ENCODE measurements at places on chromosomes 5 and 9.

DNA sequence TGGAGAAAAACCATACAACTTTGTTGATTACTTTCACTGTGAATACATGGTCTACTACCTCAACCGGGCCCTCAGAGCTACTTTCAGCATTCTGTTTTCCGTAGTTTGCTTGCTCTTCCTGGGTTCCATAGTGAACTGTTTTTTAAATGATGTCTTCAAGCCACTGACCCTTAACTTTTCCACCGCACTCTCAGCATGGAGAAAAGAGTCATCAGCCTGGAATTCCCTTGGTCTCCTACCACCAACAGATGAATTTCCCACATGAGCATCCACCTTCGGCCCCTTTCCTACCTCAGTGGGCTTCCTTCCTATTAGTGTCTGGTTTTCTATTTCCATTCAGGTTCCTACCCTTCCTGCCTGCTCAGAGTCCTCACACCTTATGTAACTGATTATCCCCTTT is 135.9 kb upstream of the ADAMTSL1 start:
- no peak for DNase-seq

DNA sequence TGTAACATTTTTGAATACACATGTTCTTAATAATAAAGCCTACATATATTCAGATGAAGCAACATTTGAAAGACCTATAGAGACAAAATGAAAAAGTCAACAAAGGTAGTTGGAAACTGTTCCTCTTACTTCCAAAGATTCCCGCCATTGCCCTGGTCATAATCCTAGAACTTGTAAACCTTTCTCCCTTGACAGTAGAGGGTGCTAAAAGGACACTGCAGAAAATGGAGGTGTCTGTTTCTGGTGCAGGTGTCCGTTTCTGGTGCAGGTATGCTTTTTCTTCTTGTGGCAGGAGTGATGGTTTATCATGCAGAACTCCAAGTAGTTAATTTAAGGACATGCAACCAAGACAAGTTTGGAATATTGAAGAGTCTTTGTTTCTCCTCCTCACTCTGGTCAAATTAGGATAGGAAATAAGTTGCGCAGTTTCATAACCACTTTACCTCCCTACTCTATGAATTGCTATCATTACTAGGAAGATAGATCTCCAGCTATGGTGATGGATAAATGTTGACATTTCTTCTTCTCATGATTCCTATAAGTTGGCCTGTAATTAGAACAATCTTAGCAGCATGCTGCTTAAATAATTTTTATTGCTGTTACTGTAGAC is 56.0 kb upstream of the FAM174A start:
- DNase-seq, result no peak

GRCh38 chr5:15002791-15003190 is 131.2 kb upstream of the ANKH start:
- no peak for DNase-seq

GRCh38 chr9:93576258-93577077 is at the start of gene PHF2:
PHF2 (plus strand) TSS chr9:93576584; CDS start chr9:93576774, 190 bp downstream.
- no peak for DNase-seq

- no peak for DNase-seq
Measured at GRCh38 chr5:104628911-104629310, 1066.3 kb upstream of the NUDT12 start.

DNA sequence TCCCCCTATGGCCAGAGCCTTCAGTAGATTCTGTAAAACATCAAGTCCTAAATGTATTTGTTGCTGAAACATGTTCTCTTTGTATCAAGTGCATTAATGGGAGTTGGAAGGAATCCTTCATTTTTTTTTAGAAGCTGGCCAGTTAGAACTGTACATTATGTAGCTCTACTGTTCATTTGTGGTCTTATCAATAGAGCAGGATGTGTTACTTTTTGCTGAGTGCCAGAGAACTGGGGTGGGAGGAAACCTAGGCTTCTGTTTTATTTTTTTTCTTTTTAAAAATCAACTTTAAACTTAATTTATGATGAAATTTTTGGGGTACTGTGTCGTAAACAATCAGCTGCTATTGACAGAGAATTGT is 5.1 kb downstream of the PIP5K1B start:
- no peak for DNase-seq

DNA sequence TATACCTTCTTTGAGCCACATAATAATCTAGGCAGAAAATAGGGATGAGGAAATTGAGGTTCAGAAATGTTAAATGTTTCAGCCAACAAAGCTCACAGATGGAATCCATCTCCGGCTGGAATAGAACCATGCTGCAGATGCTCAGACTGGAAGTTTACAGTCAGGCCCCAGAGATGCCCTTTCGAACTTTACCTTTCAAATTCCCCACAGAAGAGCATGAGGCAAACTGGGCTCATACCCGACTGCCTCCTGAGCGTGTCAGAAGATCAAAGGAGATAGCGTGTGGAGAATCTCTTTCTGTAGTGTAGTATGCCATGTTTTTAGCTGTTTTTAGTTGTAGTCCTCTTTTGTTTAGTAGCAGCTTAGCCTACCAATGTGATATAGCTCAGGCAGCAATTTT is 72.0 kb upstream of the DAP start:
- no peak for DNase-seq

DNA sequence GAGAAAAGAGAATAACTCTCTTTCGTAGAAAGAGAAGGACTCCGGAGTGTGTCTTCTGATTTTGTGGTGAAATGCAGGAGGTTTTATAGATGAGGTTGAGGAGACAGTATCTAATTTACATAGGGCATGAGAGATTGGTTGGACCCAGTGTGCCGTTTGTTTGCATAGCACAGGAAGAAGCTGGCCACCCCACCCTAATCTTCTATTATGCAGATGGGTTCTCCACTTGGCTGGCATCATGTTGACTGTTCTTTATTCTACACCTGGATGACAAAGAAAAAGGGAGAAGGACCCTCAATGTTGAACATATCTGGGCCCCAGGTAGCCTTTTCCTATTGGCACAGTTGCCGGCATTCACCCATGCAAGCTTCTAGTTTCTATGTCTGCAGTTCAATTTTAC is 23.2 kb upstream of the MINAR2 start:
- no peak for DNase-seq

GRCh38 chr5:127292030-127292735 is 1.6 kb downstream of the MEGF10 start:
- DNase-seq, result no peak

DNA sequence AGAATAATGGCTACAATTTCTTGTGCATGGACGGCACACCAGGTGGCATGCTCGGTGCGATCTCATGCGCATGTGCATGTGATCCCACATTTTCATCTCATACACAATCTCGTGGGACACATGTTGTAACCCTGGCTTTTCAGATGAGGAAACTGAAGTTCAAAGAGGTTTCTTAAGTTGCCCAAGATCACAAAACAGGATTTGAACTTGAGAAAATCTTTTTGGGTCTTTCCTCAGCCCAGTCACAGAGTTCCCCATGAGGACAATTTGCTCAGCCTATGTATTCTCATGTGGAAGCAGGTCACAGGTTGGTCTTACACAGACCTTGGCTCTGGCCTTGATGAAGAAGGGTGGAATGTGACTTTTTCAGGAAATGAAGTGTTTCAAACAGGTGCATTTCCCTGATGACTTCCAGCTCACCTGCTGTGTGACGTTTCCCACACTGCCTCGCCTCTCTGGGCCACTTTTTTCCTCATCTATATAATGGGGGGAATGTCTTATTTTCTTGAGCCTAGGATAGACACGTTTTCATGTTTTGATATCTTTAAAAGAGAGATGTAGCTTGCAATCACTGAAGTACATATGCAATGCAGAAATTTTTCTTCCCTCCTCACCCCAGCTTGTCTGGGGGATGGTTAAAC is 7.1 kb upstream of the ORM1 start:
- no peak for DNase-seq

- no peak for DNase-seq
Measured at GRCh38 chr9:134959971-134960310, 42.2 kb upstream of the FCN1 start.

- no peak for DNase-seq
Measured at GRCh38 chr9:110444911-110445310, 107.2 kb upstream of the TXNDC8 start.

- DNase-seq, result no peak
Measured at GRCh38 chr5:19676895-19677294, 311.1 kb downstream of the CDH18 start.

DNA sequence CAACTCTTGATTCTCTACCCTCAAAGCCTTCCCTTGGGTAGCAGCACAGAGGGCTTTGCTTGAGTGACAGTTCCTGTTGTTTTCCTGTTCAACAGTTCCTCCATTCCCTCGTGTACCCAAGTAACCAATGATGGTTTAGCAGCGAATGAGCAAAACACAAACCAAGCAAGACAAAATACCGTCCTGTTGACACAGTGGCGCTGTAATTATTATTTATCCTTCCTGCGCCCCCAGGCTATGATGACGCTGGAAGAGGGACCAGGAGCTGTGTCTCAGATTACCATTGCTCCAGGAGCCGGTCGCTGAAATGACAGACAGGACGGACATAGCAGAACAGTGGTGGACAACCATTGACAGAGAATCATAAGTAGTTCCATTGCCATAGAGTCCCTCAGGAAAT is 154.8 kb downstream of the GADD45G start:
- DNase-seq, result no peak

DNA sequence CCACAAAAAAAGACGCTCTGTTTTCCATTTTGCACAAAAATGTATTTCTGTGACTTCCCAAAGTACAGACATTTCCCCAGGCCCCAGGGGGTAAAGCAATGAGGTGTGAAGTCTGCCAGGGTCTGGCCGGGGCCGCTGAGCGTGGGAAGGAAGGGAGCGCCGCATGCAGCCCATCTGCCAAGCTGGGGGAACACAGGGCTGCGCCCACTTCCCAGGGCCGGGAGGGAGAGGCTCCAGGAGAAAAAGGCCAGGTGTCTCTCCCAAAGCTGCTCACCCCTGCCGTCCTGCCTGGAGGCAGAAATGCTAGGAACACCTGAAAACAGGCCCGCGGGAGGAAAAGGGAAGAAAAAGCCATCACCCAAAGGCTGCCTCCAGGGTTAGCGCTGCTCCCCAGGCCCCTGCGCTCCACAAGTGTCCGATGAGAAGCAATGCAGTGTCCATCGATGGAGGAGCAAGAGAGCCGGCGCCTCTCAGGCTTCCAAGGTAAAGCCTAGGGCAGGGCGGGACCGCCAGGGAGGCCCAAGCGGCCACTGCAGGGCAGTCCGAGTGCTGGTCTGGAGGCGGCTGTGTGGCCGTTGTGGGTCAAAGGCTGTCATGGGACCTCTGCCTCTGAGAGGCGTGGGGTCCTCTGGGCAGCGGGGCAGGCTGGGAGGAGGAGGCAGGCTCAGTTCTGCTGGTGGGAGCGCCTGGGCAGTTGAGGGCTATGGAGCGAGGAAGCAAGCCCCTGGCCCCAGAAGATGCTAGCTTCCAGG is 6.0 kb upstream of the ZDHHC12 start:
- no peak for DNase-seq

DNA sequence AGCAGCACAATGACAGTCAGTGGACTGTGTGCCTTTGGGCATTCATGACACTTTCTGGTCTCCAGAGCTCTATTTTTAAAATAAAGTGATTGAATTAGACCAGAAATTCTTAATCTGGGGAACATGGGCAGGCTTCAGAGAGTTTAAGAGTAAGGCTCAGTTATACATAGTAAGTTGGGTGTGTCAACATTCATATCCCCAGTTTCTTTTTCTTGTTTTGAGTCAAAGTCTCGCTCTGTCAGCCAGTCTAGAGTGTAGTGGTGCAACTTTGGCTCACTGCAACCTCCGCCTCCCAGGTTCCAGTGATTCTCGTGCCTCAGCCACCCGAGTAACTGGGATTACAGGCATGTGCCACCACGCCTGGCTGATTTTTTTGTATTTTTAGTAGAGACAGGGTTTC is 13.7 kb upstream of the KIF4B start:
- no peak for DNase-seq

- no peak for DNase-seq
Measured at GRCh38 chr5:74865256-74865803, 857 bp downstream of the FAM169A start.

GRCh38 chr5:74288448-74289108 is 351.9 kb downstream of the ENC1 start:
- no peak for DNase-seq

DNA sequence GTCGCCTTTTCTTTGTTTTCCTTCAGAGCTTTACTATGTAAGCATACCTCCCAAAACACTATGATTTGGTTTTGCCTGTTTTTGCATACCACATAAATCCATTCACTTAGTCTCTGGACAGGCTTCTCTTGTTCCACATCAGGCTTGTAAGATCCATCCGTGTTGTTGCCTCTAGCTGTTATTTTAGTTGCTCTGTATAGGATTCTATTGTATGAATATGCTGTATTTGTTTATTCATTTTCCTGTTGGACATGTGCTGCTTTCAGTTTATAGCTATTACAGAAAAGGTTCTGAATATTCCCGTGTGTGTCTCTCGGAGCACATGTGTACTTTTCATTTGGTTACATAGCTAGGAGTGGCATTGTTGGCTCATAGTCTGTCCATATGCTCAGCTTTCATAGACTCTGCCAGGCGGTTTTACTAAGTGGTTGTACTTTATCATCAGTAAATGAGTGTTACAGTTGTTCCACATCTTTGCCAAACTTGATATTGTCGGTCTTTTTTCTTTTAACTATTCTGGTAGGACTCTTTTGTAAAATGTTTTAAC is 41.8 kb downstream of the NUP214 start:
- no peak for DNase-seq

DNA sequence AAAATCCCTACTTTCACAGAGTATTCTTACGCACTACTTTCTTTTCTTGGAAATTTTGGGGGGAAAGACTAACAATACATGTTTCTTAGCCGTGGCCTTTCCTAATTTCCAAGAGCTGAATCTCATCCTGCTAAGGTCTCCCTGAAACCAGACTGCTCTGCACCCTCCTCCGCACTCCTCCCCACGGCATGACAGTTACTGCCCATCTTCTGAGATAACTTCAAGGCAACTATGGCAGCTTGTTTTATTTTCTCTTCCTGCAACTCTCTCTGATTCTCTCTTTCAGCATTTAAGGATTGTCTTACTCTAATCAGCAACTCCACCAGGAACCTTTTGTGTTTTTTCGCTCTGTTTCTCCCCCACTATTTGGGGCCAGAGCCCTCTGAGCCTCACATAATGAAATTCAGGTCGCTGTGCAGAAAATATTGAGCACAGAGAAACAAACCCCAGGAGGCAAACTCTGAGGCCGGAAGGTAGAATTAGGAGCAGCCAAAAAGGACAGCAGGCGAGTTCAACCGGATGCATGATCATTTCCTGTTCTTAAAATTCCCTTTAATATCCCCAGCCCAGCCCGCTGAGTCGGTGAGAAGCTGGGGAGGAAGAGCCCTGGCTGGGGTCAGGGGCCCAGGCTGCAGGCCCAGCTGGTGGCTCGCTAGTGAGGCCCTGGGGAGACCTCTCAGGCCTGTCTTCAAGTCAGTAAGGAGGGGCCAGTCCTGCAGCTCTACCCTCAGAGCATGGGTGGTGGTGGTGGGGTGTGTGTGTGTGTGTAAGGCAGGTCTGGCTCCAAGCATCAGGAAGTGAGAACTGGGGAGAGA is 213.6 kb upstream of the S1PR3 start:
- DNase-seq, result no peak

- DNase-seq, result no peak
Measured at GRCh38 chr5:54547711-54548250, 30.2 kb downstream of the SNX18 start.

- no peak for DNase-seq
Measured at GRCh38 chr5:54720341-54720740, 202.8 kb downstream of the SNX18 start.

GRCh38 chr9:133147412-133148198 is 16.1 kb downstream of the GBGT1 start:
- DNase-seq, result peak; percentile 58
